Stimulated activated CD4-positive, alpha-beta T cell treated with anti-CD3 and anti-CD28 coated beads, Interleukin-1b, Interleukin-23, amount 100 ng/mL, for 24 hours (primary cell): ENCODE measurements at places on chromosomes 3 and 15.

DNA sequence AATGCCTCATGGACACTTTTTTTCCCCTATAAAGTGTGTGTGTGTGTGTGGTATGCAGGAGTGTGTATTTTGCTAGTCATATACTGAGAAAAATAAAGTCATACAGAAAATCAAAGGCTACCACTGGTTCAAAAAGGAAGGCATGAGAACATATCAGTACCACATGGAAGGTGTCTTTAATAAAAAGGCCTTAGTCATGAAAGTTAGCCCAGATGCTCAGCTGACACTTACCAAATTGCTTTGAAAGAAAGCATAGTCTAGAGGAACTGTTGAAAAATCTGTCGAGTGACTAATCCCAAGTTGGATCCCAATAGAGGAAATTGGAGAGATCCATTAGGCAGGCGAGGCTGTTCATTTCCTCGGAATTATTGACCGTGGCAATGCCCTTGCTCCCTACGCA is 432.9 kb upstream of the CFAP20DC start:
- no peak for DNase-seq

GRCh38 chr15:57064033-57064432 is 145.6 kb downstream of the TCF12 start:
- DNase-seq, result no peak

GRCh38 chr3:150631515-150632221 is 28.5 kb downstream of the SELENOT start:
- no peak for DNase-seq

DNA sequence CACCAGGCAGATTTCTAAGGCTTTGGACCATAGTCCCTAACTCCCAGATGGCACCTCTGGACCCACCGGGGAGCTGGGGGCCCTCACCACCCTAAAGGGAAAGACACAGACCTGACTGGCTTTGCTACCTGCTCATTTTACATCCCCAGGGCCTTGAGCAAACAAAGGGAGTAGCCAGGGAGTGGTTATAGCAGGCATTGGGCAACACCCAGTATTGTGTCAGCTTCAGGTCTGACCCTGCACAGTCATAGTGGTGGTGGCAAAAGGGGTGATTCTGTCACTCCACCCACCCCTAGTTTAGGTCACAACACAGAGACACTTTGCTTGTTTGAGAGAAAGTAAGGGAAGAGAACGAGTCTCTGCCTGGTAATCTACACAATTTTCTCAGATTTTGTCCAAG is 352.5 kb downstream of the DIPK2A start:
- DNase-seq, result no peak

DNA sequence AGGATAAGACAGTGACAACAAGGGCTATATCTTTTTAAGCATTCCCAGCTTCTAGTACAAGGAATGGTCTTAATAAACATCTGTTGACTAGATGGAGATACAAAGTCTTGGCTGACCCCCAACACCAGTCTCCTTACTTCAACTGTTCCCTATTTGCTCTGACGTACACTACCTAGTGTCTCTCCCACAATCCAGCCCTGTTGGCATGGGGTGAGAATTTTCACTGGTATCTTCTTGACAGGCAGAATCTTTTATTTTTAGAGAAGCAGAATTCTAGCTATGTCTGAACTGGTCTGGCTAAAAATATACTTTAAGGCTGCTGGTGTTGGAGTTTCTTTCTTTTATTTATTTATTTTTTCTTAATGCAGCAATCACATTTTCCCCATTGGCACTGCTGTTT is 82.0 kb downstream of the ETFA start:
- no peak for DNase-seq

- no peak for DNase-seq
Measured at GRCh38 chr15:84616235-84616634, 15.4 kb downstream of the ZSCAN2 start.

GRCh38 chr15:78878356-78878755 is 5.7 kb downstream of the MORF4L1 start:
- DNase-seq, result no peak

GRCh38 chr3:64079369-64080150 is 56.3 kb upstream of the PSMD6 start:
- DNase-seq, result no peak

DNA sequence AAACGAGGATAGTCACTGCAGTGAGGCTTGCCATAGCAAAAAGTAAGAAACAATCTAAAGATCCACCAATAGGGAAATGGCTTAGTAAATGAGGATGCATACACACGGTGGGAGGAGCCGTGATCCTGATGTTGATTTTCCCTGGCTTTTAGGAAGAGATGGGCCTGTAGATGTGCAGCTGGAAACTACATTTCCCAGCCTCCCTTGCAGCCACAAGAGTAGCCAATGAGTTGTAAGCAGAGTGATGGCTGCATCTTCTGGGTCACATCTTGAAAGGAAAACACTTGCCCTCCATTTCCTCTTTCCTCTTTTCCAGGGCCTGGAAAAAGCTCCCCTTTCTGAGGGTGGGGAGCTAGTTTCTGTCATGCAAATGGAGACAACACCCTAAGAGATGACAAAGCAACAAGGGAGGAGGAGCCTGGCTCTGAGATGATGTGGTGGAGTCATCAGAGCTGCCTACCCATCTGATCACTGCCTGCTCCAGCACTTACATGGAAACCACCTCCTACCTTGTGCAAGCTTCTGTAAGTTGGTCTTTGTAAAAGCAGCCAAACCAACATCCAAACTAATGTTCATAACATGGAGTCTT is 139.1 kb downstream of the TLE3 start:
- no peak for DNase-seq

DNA sequence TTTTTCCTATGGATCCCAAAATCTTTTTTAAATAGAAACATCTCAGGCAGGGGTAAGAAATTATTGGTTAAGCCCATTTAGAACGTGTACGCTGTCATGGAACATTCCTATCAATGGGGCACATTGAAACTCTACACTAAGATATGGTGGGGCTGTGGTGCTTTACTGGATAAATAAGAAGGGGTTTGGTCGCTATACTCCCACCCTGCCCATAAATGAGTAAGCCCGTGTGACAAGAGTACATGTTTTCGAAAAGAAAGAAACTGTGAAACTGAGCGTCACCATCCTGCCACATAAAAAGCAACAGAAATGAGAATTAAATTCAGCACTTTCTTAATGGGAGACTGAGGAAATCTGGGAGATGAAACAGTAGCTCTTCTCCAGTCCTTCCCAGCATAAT is 929.7 kb upstream of the CFAP20DC start:
- DNase-seq, result no peak

DNA sequence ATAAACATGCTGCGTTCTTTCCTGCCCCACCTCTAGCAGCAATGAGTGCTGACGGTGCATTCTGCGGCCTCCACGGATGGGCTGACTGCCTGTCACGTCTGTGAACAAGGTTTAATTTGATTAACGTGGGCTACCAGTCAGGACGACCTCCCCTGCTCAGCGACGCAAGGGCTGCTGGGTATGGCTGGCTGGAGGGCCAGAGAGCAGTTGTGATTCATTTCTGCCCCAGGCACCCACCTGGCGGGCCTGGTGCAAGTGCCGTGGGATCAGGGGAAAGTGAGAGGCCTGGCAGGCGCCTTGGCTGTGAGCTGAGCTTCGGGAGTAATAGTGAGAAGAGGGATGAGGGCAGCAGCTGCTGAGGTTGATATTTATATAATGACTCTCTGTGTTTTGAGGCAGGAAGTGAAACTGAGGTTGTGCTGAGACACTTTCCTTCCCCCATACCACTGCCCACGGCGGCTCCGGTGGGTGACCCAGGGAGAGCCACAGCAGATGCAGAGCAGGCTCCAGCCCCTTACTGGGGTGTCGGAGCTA is 190.4 kb upstream of the BCL6 start:
- DNase-seq, result no peak

- no peak for DNase-seq
Measured at GRCh38 chr3:134959516-134959915, 164.5 kb downstream of the EPHB1 start.

DNA sequence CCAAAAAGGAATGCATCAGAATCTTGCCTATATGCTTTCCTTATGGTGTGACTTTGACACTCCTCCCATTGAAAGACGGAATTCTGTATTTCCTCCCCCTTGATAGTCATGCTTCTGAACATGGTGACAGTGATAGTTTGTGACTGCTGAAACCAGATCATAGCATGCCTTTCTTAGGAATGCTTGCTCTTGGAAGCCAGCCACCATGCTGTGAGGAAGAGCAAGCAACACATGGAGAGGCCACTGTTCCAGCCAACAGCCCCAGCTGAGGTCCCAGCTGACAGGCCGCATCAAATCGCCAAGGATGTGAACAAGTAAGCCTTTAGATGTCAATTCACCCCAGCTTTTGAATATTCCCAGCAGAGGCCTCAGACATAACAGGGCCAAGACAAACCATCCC is 100.1 kb downstream of the IGF2BP2 start:
- DNase-seq, result no peak

DNA sequence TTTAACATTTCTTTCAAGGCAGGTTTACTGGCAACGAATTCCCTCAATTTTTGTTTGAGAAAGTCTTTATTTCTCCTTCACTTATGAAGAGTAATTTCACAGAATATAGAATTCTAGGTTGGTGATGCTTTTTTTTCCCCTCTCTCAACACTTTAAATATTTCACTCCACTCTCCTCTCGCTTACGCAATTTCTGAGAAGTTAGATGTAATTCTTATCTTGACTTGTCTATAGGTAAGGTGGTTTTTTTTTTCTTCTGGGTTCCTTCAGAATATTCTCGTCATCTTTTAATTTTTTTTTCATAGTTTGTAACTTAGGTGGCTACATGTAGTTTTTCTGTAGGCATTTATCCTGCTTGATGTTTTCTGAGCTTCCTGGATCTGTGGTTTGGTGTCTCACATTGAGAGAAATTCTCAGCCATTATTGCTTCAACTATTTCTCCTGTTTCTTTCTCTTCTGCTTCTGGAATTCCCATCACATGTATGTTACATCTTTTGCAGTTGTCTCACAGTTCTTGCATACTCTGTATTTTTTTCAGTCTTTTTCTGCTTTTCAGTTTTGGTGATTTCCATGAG is 189.4 kb upstream of the GOLGA6L4 start:
- DNase-seq, result no peak

DNA sequence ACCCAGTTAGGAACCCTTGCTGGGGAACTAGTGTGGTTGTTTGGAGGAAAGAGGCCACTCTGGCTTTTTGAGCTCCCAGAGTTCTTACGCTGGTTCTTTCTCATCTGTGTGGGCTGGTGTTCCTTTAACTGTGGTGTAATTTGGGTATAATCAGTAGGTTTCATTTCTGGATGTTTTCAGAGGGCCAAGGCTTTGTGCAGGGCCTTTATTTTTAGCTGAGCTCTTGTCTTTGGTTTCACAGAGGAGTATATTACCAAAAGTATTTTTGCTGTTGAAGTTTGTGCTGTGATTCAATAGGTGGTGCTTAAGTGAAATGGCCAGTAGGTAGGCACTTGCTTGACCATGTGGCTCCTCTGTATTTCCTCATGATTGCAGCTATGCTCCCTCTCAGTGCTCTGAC is 357.9 kb downstream of the KCNH8 start:
- no peak for DNase-seq

GRCh38 chr3:164890061-164890460 is 188.2 kb downstream of the SI start:
- DNase-seq, result no peak
